ENCODE measurements at places on chromosomes 7 and 10. TPM values are rescaled to one million over a fixed set of nuclear protein-coding genes. Genes with fewer than 3 reads are reported as not detected.

GRCh38 chr10:103856797-103857170 is 1.4 kb upstream of the SH3PXD2A start:
- no peak for DNase-seq

DNA sequence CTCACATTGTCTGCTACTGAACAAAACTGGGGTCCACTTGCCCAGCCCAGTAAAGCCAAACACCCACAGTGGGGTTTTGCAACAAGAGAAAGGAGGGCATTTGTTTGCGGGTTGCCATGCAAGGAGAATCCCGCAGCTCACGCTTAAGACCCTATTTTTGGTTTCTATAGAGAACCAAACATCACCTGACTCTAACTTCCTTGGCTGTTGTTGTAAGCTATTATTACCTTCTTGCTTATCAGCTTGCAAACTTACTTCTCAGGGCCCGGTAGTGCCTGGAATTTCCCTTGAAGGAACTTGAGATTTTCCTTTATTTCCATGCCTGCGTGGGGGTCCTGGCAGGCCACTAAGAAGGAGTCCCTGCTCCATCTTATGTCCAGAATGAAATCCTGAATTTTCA is 20.7 kb downstream of the IFIT3 start:
- DNase-seq, result no peak

DNA sequence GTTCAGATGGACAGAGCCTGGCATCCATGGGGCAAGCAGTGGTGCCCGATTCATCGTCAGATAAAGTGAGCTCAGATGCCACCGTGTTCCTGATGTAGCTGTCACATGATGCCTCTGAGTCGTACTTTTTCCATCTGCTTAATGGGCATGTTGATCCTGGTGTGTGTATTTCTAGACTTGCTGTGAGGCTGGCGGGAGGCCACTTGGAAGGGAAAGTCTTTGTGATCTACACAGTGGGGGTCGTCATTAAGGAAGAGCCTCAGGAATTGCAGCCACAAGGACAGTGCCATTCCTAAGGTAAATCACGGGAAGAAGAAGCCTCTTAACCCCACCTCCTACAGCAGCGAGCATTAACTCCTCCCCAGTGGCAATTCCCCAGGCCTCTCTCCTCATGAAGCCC is 63.0 kb downstream of the RGS10 start:
- no peak for DNase-seq

The HOXA7 gene
- not detected for total RNA-seq

The ENKUR gene
- not detected for total RNA-seq

The FOXI2 gene
- total RNA-seq, result not detected

The PTPN12 gene
- 5.9 TPM for total RNA-seq

DNA sequence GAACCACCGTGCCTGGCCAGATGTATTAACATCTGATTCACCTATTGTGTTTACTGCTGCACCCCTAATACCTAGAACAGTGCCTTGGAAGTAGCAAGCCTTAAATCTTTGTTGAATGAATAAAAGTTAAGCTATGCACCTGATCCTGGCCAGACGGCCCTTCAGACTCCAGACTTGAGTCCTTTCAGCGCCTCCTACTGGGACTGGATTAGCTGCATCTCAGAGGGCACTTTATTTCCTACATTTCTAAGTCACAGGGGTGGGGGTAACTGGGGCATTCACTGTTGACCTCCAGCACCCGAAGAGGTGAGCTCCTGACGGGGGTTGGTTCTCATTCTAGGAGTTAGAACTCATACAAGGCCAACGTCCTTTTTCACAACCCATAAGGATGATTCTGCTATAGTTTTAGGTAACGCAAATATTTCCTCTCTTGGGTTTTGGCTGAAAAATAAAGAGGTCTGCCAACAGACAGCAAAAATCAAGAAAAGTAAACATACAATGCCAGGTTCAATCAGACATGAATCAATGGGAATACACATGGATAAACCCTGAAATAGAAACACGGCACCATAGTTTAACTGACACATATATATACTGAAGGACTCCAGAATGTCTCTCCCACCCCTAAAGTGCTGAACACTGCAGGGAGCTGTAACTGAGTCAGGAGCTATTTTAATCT is 48.0 kb upstream of the DLG5 start:
- DNase-seq, result no peak

- no peak for DNase-seq
These were observed 291.8 kb downstream of the TCERG1L start for GRCh38 chr10:131019696-131020095.

The EVX1 gene
- total RNA-seq, result not detected

GRCh38 chr10:85598646-85599045 is 767.9 kb downstream of the GRID1 start:
- DNase-seq, result no peak

DNA sequence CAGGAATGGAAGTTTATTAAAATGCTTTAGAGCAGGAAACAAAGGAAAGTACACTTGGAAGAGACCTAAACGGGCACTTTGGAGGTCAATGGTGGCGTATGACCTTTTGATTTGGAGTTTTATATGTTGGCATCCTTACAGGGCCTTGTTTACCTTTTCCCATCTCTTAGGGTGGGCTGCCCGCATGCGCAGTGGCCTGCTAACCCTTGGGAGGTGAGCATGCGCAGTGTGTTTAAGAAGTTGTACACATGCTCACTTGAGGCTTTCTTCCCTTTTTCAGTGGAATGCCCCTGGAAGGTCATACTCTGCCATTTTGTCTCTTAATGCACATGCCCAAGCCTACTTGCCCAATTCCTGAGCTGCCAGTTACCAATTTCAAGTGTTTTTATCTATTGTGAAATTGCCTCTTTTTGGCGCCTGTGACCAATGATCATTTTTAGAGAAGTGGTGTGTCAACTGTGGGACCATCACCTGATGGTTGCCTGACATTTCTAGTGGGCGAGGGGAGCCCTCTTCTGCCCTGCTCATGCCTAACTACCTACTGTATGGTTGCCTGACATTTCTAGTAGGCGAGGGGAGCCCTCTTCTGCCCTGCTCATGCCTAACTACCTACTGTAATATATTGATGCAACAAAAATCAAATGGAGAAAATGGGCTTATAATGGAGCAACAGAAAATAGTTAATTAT is 138.0 kb downstream of the PPP1R9A start:
- DNase-seq, result no peak

The PITX3 gene
- total RNA-seq, result 0.25 TPM

GRCh38 chr7:132097550-132098134 is 478.6 kb downstream of the PLXNA4 start:
- DNase-seq, result no peak

The SPDYE8 gene
- total RNA-seq, result not detected

The GIMAP7 gene
- 25.0 TPM for total RNA-seq

The CYP2W1 gene
- total RNA-seq, result not detected

- DNase-seq, result no peak
These were observed 51.2 kb downstream of the SP8 start for GRCh38 chr7:20735346-20736065.

The EPHA1 gene
- 1.1 TPM for total RNA-seq

The AQP1 gene
- total RNA-seq, result 1.1 TPM

The HEPACAM2 gene
- not detected for total RNA-seq

The MYOF gene
- 39.2 TPM for total RNA-seq

DNA sequence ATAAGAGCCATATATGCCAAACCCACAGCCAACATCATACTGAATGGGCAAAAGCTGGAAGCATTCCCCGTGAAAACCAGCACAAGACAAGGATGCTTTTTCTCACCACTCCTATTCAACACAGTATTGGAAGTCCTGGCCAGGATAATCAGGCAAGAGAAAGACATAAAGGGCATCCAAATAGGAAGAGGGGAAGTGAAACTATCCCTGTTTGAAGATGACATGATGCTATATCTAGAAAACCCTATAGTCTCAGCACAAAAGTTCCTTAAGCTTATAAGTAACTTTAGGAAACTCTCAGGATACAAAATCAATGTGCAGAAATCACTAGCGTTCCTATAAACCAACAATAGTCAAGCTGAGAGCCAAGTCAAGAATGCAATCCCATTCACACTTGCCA is 23.8 kb upstream of the STARD3NL start:
- no peak for DNase-seq

DNA sequence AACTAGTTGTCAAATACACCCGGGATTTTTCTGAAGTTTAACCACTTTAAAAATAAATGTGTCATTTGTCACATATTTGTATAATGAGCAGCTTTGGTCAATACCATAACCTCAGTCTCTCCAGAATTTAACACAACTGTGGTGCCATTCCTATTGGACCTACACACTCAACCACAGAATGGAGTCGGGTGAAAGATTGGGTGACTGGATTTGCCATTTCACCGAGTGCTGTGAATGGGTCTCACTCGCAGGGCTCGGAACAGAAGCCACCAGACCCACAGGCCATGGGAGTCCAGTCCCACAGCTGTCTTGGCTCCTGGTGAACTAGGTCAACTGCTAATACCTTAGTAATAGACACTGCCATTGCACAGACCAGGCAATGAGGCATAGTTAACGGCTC is 298.4 kb downstream of the CCDC3 start:
- DNase-seq, result no peak

The GARIN1A gene
- 0.16 TPM for total RNA-seq

- no peak for DNase-seq
These were observed 27.9 kb downstream of the MTURN start for GRCh38 chr7:30162622-30163124.

- no peak for DNase-seq
These were observed 193.7 kb upstream of the CSTF2T start for GRCh38 chr10:51892965-51893658.

DNA sequence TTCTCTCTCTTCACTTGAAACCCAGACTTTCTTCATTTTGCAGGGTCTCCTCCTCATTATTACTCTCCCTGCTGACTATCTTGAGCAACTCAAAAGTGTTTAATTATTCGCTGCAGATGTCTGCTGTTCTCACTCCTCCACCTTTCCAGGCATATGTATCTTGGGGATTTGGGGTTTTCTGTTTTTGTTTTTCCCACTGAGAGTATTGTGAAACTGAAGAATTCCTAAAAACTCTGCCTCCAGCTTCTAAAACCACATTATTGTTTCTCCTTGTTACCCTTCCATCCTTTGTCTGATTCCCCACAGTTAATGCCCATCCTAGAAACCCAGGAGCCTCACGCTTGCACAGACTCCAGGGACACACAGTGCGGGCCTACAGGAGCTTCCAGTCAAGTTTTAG is 51.3 kb downstream of the WNT2 start:
- DNase-seq, result no peak

The RPEL1 gene
- 0.18 TPM for total RNA-seq
